ENCODE measurements at places on chromosomes 12 and 14. TPM values are rescaled to one million over a fixed set of nuclear protein-coding genes. Genes with fewer than 3 reads are reported as not detected.

- no peak for DNase-seq
Measured at GRCh38 chr12:8698879-8699278, 1.1 kb downstream of the RIMKLB start.

LRCOL1 gene
- total RNA-seq, result not detected

RNASE8 gene
- not detected for total RNA-seq

- DNase-seq, result no peak
Measured at GRCh38 chr14:70666361-70666686, 24.6 kb downstream of the TTC9 start.

ARID4A gene
- 14.2 TPM for total RNA-seq

DNA sequence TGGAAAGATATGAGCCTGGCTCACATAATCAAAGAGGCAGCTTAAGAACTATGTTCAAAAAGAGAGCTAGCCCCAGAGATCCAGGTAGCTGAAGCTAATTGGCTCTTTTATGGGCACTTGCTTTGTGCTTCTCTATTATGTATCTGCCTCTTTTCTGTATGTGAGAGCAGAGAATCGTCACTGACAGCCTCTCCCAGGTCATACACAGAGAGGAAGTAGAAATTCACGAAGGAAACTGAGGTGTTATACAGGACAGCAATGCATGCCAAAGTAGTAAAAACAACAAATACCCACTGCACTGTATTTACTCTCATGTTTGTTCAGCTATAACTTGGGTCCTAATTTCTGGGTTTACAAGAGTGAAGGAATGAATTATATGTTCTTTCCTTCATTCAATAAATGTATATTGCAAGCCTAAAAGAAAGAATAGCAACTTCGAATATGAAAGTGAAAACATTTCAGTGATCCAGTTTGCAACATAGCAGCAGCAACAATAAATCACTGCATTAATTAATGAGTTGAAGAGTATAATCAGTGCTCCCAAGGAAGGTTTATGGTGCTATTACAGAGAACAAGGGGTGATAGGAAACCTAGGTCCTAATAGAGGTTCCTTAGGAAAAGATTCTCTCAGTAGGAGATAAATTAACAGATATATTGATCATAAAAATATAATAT, 47.1 kb upstream of the ATXN7L3B start:
- DNase-seq, result no peak

GRCh38 chr12:132287391-132288238, 41.8 kb downstream of the GALNT9 start:
- DNase-seq, result no peak
